ENCODE measurements at places on chromosomes 11 and 22.

- no peak for DNase-seq
These were observed 27.7 kb downstream of the ARFGAP2 start for GRCh38 chr11:47148903-47149531.

DNA sequence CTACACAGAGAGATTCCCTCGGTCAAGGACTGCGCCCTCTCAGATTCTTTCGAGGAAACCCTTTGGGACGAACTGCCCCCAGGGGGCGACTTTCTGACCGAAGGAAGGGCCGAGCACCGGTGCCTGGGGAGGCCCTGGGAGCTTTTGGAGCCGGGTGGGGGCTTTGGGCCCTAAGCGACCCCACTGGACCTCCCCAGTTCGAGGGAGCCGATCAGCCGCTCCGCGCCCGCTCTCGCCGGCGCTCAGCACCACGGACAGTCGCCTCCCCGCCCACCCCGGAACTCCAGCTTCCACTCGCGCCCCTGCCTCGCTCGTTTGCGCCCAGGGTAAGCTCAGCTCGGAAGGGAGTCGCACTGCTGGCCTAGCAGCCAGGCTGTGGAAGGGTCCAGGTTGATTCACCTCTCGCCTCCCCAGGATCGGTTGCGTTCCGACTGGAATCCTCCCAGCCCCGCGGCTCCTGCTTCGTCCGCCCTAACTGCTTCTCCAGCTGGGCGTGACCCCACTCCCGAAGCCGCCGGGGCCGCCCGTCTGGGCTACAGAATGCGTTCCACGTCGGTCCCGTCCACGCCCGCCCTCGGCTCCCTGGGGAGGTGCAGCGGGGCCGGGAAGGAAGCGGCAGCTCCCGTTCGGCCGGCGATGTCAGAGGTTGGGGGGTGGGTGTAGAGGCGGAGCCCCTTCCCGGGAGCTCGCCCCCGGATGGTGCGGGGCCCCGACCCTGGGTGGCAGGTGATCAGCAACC lies 428 bp downstream of the SCN3B start:
- peak; percentile 24 for DNase-seq

GRCh38 chr11:104073950-104074705 lies 37.7 kb downstream of the DDI1 start:
- peak; percentile 61 for DNase-seq

DNA sequence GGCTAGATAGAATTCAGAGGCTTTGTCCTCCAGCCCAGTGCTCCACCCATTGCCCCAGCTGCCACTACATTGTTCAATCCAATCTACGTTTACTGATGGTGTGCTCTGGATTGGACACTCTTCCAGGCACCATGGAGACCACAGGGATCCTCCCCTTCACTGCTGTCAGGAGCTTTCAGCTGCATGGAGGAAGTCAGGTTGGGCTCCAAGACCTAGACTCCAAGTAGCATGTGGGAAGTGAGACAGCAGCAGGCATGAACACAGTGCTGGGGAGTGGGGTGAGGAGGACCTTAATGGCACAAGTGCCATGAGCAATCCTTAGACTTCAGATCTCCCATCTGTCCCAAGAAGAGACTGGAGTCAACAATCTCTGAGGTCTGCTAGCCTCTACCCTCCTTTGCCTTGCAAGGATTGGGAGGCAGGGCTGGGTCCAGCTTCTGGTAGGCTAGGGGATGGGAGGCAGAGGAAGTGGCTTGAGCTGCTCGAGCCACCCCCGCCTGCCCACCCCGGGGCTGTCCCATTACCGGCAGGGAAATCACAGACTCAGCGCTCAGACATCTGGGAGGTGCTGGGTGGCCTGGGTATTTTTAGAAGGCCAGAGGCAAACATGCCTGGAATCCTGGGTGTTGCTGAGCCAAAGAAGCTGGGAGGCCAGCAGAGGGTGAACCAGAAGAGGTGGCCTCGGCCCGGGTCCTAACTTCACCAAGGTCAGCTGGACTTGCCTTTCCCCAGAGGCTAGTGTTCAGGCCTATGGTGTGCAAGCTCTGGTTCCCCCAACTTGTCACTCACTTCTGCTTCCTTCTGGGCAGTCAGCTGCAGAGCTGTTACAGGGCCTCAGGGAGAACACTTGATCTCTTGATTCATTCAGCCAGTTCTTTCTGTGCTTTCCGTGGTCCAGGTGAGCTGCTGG lies 15.2 kb upstream of the FCHSD2 start:
- peak; percentile 36 for DNase-seq

DNA sequence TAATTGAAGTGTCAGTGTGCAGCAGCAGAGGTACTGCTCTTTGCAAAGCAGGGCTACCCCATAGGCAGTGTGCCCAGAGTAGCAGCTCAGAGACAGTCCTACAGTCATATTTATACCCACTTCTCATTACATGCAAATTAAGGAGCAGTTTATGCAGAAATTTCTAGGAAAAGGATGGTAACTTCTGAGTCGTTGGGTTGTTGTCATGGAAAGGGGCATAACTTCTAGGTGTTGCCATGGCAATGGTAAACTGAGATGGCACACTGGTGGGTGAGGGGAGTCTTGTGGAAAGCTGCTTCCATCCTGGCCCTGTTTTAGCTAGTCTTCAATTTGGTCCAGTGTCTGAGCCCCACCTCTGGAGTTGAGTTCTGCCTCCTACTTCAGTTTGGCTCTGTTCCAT lies 77.4 kb downstream of the MN1 start:
- DNase-seq = no peak

GRCh38 chr22:45564349-45565030 lies 61.8 kb downstream of the FBLN1 start:
- no peak for DNase-seq

DNA sequence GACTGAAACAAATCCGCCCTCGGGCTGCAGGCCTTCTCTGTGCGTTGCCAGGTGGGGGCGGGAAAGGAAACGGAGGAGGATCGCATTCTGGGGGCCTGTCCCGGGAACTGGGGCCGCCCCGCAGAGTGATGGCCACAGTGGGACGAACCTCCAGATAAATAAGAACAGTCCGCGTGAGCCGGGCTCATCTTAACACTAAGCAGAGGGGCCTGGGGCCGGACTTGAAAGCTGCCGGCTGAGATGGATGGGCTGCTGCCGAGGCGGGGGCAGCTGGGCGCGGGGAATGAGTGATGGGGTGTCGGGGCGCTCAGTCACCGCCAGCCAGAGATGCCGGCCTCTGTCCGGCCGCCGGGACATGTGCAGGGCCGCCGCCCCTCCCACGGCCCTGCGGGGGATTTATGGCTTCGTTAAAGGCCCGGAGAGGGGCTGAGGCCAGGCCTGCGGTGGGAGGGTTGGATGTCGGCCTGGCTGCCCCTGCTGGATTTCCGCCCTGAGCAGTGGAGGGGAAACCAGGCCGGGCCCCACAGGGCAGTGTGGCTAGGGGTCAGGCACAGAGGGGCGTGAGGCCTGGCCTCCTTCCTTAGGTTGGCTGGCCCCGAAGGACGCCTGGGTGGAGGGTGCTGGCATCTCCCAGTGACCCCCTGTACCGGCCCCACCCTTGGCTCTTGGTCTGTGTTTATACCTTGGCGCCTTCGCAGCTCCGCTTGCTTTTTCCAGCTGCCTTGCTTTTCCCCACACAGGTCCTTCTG lies 45.3 kb upstream of the CD82 start:
- no peak for DNase-seq

- no peak for DNase-seq
These were observed 49.5 kb downstream of the MCHR1 start for GRCh38 chr22:40728731-40729189.

DNA sequence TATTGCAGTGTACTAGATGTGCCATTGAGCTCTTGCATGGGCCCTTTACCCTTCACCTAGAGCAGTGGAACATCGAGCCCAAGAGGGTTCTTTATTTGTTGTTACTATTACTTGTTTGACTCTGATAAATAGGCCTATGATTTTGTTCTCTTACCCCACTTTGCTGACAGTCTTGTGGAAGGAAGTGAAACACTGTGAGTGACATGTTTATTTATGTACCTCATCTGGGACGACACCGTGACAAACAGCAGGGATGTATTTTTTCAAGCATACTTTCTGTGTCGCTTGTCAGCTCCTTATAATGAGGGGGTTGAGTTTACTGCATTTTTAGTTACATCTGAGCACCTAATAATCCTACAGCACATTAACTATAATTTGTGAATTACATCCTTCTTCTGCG lies 1010.3 kb upstream of the TENM4 start:
- no peak for DNase-seq

DNA sequence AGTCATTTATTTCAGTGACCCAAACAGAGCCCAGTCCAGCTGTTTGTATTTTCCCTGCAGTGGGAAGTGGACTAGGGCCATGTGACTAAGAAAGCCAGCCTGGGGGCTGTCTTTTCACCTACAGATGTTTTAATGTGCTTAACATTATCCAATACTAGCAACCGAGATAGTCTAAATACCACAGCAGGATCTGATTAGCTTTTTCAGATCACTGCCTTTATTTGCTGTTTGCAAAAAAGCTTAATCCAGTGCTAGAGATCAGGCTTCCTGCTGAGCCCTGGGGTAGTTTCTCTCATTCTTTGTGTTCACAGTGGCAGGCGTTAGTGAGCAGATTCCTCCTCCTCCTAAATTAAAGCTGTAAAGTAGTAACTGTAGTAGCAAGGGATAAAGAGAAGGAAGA lies 35.0 kb downstream of the ZC3H12C start:
- DNase-seq = no peak

DNA sequence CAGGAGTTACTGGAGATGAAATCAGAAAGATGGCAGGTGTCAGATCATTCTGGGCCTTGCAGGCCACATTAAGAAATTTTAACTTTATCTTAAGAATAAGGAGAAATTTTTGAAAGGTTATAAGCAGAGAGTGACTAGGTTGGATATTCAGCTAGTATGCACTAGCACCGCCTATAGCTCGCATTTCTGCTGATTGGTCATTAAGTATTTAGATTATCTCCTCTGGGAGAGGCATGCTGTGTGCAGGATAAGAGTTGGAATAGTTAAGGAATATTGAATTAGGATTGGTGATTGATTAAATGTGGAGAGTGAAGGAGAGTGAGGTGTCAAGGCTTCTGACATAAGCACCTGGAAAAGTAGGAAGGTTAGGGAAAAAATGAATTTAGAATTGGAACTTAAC lies 100.6 kb downstream of the STIM1 start:
- no peak for DNase-seq

DNA sequence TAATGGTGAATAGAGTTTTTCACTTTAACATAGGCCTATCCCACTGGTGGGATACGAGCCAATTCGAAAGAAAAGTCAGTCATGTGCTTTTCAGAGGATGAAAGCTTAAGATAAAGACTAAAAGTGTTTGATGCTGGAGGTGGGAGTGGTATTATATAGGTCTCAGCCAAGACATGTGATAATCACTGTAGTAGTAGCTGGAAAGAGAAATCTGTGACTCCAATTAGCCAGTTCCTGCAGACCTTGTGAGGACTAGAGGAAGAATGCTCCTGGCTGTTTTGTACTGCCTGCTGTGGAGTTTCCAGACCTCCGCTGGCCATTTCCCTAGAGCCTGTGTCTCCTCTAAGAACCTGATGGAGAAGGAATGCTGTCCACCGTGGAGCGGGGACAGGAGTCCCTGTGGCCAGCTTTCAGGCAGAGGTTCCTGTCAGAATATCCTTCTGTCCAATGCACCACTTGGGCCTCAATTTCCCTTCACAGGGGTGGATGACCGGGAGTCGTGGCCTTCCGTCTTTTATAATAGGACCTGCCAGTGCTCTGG lies at the start of gene TYR:
Gene TYR (plus strand): TSS at position 185 of the 541 bp plus-strand sequence. CDS start 79 bp downstream, at position 264.
- DNase-seq = no peak

DNA sequence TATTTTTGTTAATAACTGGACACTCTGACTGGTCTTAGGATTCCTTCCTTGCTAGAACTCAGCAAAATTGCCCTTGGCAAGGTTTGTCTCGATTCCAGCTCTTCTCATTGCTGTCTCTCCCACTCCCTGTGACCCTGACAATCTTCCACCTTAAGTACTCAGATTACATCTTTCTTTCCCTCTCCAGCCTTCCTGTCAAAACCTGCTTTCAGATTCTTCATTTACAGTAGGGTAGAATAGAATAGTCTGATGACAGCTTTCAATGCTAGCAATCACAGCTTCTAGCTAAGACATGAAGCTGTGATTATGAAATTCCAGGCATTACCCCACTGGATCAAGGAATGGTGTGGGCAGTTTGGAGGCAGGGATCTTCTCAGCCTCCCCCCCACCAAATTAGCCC lies 39.2 kb upstream of the LMO2 start:
- no peak for DNase-seq
